Tibial nerve (tissue), 4 donors: ENCODE measurements at places on chromosomes 7 and 10. TPM values are rescaled to one million over a fixed set of nuclear protein-coding genes. Genes with fewer than 3 reads are reported as not detected.

- no peak for DNase-seq
Measured at GRCh38 chr10:68871105-68871711, 29.9 kb upstream of the DDX50 start.

PMPCB gene
- total RNA-seq = 44.1 TPM

NEUROG3 gene
- not detected for total RNA-seq

DNA sequence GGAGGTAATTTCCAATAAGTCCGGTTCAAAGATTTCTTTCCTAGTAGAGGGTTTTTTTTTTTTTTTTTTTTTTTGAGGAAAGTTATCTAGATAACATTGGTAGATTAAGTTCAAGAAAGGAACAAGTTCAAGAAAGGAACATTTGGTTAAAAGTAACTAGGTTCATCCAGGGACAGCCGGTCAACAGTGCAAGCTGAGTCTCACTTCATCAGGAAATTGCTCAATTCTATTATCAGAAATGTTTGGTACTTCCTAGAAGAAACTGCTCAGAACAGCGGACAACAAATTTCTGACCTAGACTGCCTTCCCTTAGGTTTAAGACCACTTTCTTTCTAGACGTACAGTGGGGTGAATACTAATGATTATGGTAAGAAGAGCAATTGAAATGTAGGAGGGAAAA lies 3.7 kb upstream of the IL2RA start:
- no peak for DNase-seq

SEC61G gene
- 61.4 TPM for total RNA-seq
